ENCODE measurements at places on chromosomes 16 and 17.

DNA sequence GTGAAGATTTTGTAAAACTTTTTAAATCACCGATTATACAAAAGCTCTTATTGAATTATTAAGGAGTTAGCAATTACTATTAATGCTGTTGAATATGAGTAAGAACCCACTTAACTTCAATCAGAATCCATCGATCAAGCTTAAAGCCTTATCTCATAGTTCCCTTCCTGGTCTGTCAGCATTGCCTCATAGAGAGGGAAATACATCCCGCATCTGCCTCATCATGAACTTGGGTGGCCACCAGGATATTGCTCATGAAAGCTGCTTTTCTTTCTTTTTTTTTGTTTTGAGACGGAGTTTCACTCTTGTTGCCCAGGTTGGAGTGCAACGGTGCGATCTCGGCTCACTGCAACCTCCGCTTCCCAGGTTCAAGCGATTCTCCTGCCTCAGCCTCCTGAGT is 66.7 kb downstream of the PIGL start:
- no peak for DNase-seq

DNA sequence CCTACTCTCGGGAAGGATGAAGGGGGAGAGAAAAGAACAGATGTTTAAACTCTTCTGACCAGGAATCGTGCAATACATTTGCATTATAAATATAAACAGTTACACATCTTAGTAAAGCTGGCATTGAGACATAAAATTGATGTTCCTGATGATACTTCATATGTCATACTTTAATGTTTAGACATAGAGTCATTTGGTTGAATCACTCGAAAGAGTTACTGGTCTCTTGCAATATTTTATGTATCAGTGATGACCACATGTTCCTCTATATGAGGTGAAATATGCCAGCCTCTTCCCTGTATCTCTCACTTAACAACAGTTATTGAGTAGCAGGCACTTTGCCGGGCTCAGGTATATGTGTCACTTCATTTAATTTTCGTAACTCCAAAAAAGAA is 49.7 kb upstream of the PMFBP1 start:
- no peak for DNase-seq

- DNase-seq, result no peak
Measured at GRCh38 chr16:56298948-56299596, 107.8 kb downstream of the GNAO1 start.

GRCh38 chr17:44256671-44257070 is 11.3 kb downstream of the SLC4A1 start:
- no peak for DNase-seq

All from keratinocyte (primary cell).